ENCODE measurements at places on chromosomes 1 and 21.

GRCh38 chr21:43211760-43212115 is 42.9 kb downstream of the CRYAA start:
- DNase-seq = no peak

GRCh38 chr1:63693944-63694571 is 79.8 kb upstream of the ROR1 start:
- DNase-seq = no peak

DNA sequence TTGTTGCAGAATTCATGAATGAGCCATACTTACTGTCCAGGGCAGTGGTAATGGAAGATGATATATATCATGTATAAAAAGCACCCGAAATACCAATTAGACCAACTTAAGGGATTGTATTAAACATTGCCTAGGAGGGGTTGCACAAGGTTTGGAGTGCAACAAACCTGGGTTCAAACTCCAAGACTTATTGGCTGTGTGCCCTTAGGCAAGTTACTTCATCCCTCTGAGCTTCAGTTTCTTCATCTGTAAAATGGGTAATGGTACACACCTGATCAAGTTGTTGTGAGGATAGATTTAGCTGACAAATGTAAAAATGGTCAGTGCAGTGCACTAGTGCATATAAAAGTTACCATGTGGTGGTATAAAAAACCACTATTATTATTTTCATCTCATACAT is 9.8 kb upstream of the PPP1R15B start:
- no peak for DNase-seq

DNA sequence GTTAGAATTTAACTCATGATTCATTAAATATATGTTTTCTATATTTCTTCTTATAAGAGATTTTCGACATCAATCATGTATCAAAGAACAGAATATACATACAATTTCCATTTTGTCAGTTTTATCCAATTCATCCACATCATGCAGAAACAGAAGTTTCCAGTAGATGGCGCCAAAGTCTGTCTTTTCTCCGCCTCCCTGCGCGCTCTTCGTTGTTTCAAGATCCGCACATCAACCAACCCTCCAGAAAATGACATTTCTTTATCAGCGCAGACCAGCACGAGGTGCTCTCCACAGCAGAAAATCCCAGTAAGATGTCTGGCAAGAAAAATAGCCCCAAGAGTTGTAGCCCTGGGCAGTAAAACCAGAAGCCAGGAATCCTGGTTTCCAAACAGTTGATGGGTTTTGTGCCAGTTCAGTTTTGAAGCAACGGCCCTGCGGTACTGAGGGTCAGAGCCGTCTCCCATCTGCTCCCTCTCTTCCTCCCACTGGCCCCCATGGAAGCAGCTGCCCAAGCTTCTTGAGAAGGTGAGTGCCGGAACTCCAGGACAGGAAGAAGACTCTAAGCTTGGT is 38.6 kb upstream of the GPR137B start:
- DNase-seq = peak; percentile 27

GRCh38 chr1:113811156-113811887 is 954 bp downstream of the RSBN1 start:
- DNase-seq = peak; percentile 55

- DNase-seq = no peak
These were observed 37.4 kb downstream of the JAM2 start for GRCh38 chr21:25676451-25676850.

GRCh38 chr1:22263359-22263758 is 120.5 kb upstream of the WNT4 start:
- DNase-seq = no peak

DNA sequence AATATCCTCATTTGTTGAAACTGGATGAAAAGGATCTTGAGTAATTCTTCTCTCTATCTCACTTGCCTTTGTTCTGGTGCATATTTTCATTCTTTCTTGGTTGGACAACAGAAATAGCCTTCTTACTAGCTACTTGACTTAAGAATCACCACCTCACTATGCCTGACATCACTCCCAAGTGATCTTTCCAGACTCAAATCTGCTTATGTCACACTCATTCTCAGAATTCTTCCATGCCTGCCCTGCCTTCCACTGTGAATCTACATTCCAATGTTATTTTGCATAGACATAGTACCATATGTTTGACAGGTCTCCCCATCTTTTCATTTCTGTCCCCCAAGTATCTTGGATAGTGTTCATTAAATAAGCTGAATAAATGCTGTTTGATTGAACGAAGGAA is 78.5 kb upstream of the DPYD start:
- DNase-seq = no peak

GRCh38 chr1:192952646-192953045 is 106.5 kb downstream of the UCHL5 start:
- DNase-seq = no peak

- no peak for DNase-seq
These were observed 4.4 kb downstream of the DNAJC16 start for GRCh38 chr1:15531003-15531402.

GRCh38 chr1:23561076-23561812 is 1.9 kb upstream of the ID3 start:
- DNase-seq = no peak

DNA sequence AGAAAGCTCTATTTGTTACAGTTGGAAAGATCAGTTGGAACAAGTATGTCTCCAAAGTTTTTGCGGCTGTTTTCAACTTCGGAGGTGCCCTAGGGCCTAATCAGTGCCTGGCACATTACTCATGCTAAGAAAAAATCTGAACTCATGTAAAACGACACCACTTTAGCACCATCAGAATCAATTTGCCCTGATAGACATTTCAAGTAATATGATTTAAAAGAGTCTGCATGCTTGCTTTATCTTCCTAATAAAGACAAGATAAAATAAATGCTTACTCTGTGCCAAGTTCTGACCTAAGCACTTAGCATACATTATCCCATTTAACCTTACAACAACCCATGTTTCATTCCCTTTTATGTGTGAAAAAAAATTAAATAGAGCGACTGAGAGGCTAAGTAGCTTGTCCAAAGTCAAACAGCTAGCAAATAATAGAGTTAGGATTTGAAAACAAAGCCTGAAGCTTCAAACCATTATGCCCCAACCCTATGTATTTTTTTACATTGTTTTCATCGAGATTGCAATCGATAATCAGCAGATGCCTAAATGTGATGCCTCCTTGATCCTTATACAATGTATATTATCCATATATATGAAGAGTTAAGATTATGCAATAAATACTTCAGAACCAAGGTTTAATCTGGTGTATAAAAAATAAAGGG is 91.3 kb downstream of the DENND1B start:
- DNase-seq = no peak

DNA sequence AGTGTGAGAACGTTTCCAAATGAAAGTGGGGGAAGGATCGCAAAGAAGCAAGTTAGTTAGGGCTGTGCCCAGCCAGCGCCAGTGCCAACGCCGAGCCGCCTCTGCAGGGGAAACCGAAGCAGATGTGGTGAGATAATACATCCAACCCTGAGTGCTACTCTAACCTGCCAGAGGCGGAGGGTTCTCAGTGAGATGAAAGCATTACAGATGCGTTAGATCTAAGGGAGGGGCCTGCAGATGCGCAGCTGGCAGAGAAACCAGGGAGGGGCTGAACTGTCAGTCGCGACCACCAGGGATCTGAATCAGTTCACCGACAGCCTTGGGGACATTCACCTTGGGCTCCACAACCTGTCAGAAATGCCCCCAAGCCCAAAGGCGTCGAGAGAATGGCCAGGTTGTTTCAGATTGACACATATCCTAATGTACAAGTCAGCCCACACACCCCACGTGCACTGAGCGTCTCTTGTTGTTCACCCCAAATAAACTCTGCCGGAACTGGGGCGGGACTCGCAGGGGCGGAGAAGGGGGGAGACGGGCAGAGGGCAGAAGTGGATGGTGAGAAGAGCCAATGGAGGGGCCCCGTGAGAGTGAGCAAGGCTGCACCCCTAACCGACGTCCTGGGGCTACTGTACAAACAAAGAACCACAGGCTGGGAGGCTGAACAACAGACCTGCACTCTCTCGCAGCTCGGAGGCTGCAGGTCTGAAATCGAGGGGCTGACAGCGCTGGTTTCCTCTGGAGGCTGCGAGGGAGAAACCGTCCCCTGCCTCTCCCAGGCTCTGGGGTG is 8.7 kb upstream of the UMODL1 start:
- peak; percentile 98 for DNase-seq

DNA sequence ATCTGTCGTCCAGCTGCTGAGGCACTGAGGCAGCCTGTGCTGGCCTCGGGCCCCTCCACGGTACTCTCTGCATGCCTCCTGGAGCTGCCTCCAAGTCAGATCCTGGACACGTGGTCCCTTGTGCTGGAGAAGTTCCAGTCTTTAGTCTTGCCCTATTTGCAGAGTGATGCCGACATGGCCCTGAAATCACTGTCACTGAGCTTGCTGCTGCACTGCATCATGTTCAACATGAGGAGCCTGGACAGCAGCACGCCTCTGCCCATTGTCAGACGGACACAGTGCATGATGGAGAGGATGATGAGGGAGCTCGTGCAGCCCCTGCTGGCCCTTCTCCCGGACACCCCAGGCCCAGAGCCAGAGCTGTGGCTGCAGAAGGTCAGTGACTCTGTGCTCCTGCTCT is 10.0 kb downstream of the URB2 start:
- no peak for DNase-seq

- no peak for DNase-seq
These were observed 45.1 kb upstream of the DNAH14 start for GRCh38 chr1:224884361-224884801.
